Activated CD4-positive, CD25-positive, alpha-beta regulatory T cell treated with anti-CD3 and anti-CD28 coated beads, Interleukin-2, amount 50 U/mL, for 24 hours (primary cell): ENCODE measurements at places on chromosomes 5 and 9.

DNA sequence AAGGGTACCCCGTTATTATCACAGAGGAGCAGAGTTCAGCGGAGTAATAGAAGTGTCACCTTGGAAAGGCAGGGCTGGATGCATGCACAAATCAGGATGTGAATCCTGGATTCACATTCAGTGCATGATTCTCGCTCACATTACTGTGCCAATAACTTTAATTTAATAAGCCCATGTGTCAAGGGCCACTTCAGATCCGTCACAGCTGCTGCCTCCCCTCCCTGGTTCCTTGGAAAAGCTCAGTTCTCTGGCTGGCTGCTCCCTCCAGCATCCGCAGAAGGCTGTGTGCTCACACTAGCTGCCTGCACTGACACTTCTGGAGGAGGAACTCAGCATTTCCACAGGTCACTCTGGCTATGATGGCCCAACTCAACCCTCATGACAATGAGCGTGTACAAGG lies 256.8 kb upstream of the ADAMTS16 start:
- ATAC-seq, result no peak

DNA sequence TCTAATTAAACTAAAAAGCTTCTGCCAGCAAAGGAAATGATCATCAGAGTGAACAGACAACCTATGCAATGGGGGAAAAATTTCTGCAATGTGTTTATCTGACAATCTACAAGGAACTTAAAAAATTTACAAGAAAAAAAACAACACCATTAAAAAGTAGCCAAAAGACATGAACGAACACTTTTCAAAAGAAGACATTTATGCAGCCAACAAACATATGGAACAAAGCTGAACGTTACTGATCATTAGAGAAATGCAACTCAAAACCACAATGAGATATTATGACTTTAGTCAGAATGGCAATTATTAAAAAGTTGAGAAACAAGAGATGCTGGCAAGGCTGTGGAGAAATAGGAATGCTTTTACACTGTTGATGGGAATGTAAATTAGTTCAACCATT lies 530.4 kb upstream of the DAB2 start:
- ATAC-seq, result no peak

- no peak for ATAC-seq
Observed at GRCh38 chr5:111133436-111133751, 41.2 kb downstream of the WDR36 start.

- no peak for ATAC-seq
Observed at GRCh38 chr5:14880688-14881087, 9.1 kb upstream of the ANKH start.

DNA sequence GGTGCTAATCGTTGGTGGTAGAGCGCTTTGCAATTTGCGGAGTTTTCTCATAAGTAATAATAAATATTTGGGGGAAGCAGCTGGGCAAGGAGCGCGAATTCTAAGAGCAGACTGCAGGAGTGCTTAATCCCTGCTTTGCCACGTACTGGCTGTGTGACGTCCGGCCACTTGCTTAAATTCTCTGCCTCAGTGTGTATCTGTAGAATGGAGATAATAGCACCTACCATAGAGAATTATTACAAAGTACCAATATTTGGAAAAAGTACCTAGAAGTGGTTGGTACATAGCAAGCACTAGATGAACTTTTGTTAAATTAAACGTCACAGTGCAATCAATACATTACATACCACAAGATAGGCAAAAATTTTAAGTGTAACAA lies 598 bp upstream of the TMED7 start:
- ATAC-seq, result peak; percentile 3

GRCh38 chr9:80787636-80788035 lies 901.7 kb downstream of the TLE1 start:
- ATAC-seq, result no peak

DNA sequence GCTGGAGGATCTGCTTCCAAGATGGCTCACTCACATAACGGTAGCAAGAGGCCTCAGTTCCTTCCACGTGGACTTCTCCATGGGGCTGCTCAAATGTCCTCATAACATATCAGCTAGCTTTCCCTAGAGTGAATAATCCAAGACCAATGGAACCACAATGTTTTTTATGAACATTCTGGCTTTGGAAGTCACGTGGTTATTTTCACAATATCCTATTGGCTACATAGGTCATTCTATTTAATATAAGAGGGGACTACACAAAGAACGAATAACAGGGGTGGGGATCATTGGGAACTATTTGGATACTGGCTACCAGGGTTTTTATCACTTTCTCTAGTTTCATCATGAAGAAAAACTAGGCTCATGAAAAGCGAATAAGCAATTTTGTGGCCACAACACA lies 81.4 kb downstream of the ZNF622 start:
- no peak for ATAC-seq

- no peak for ATAC-seq
Observed at GRCh38 chr5:148833122-148833521, 6.7 kb downstream of the ADRB2 start.
